Activated naive CD4-positive, alpha-beta T cell treated with anti-CD3 and anti-CD28 coated beads for 36 hours (primary cell): ENCODE measurements at places on chromosomes 7 and 10.

- no peak for DNase-seq
Measured at GRCh38 chr7:37212556-37212955, 236.1 kb downstream of the ELMO1 start.

DNA sequence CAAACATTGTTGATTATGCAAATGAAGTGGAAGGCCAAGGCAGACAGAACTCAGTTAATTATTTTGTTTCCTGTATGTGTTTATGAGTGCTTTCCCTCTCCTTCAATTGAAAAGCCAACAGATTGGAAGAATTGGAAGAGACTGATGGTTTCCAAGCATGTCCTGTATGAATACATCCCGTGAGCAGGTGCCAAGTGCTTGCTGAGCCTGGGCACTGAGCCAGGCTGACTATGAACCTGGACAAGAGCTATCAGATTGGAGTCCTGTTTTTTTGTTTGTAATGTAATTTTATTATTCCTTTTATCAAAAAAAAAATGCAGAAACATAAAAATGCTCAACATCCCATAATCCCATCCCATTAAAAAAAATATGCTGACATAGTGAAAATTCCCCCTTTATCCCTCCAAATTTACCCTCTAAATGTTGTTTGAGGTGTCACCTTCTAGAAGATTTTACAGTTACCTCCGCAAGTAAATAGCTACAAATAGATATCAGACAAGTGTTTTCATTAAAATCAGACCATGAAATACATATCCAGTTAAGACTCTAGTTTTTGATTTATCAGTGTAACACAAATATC is 449.5 kb downstream of the GRID1 start:
- DNase-seq = no peak

- DNase-seq = no peak
Measured at GRCh38 chr10:89532476-89532875, 2.9 kb downstream of the SLC16A12 start.

GRCh38 chr7:82430500-82431465 is 12.8 kb downstream of the CACNA2D1 start:
- DNase-seq = no peak

- DNase-seq = no peak
Measured at GRCh38 chr7:157486007-157486755, 149.4 kb downstream of the DNAJB6 start.

DNA sequence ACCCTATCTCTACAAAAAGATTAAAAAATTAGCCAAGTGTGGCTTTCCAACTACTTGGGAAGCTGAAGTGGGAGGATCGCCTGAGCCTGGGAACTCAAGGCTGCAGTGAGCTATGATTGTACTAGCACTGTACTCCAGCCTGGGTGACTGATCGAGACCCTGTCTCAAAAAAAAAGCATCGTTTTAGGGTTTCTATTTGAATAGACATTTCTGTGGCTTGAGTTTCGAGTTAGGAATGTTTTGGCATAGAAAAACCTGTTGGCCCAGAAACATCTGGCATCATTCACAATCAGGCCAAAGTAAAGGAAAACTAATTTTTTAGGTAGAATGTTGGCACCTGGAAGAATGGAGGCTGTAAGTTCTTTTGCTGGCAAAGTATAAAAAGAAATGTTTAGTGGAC is 72.4 kb downstream of the AUTS2 start:
- no peak for DNase-seq

GRCh38 chr7:126637538-126637937 is 615.2 kb downstream of the GRM8 start:
- DNase-seq = no peak

- no peak for DNase-seq
Measured at GRCh38 chr7:95694334-95694733, 78.0 kb upstream of the DYNC1I1 start.

DNA sequence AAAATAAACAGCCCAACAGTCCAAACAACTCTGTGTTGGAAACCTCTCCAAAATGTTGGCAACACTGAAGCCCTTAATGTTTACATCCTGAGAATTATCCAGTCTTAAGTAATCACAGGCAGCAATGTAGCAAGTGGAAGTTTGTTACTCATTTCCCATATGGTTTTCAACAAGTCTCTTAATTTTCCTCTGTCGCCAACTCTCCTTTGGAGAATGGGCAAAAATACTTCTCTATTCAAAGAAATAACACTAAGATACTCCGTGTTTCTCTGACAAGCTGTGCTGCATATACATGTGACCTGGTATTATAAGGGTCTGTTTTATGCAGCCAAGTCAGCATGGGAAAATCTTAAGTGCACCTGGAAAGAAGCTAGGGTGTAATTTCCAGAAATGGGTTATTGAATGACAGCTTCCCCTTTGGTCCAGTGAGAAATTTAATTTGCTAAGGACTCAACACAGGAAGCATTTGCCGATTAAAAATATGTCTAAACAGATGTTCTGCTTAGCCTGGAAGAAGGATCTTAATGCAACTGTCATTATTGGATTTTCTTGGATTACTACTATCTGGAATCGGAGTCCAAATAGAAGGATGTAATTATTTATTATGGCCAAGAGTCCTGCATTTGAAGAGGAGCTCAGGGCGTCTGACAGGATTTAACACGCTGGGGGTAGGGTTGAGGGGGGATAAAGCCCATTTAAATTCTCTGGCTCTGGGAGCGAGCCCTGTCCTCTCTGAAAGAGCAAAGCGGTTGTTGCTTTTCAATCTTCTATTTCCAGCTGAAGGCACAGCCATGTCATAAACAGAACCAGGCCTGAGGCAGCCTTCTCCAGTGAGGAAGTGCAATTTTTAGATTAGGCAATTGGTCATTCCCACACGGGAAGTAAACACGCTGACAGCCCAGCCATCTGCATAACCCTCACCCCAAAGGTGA is 73.1 kb downstream of the TLL2 start:
- DNase-seq = no peak

DNA sequence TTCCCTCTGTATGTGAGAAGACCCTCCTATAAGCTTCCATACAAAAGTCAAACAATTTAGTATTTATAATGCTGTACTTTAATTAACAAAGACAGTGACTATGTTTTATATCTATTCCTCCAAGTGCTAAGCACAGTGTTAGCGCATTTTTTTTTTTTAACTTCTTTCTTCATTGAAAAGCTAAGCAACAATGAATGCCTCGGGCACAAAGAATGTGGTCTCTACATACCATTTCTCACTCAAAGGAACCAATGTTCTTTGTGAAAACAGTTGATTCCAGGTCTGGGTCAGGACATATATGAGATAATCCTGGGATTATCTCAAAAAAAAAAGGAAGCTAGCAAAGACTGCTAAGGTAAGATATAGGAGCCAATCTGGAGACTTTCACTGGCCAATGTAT is 26.2 kb upstream of the REEP3 start:
- DNase-seq = no peak

GRCh38 chr10:25696013-25696708 is 237.9 kb upstream of the MYO3A start:
- DNase-seq = no peak

DNA sequence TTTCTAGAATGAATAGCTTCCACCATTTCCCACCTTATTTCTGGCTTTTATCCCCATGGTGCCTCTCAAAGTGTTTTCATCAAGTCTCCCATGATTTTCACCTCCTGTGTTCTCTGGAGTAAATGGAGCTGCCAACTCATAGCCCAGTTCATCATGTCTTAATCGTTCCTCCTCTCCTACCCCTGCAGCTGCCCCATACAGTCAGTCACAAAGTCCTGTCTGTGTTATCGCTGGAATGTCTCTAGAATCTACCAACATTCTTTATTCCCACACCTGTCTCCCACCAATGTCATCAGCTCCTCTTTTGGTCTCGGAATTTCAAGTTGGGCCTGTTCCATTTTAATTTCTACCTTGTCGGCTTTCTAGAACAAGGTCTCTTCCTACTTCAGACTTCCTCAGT is 178.9 kb downstream of the MLLT10 start:
- no peak for DNase-seq

GRCh38 chr7:131878777-131879176 is 322.3 kb upstream of the PODXL start:
- no peak for DNase-seq

DNA sequence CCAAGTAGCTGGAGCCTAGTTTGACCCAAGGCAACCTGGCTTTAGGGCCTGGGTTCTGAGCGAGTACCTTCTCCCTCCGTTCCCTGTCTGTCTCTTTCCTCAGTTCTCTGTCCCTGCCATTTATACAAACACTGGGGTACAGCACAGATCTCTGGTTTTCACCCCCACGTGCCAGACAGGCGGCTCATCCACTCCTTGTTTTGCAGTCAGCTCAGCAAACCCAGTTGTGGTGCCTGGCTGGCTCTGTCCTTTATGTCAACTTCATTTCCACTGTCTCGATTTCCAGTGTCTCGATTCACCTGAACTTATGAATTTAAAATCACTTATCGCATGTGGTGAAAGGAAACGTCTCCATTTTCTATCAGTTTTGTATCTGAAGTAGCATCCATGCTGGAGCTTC is 230.8 kb downstream of the FRMD4A start:
- DNase-seq = no peak

- DNase-seq = no peak
Measured at GRCh38 chr7:135328053-135328452, 94.4 kb downstream of the STRA8 start.

GRCh38 chr7:156172638-156173037 is 360.4 kb upstream of the SHH start:
- no peak for DNase-seq

GRCh38 chr10:55410415-55410885 is 609.4 kb upstream of the PCDH15 start:
- no peak for DNase-seq

DNA sequence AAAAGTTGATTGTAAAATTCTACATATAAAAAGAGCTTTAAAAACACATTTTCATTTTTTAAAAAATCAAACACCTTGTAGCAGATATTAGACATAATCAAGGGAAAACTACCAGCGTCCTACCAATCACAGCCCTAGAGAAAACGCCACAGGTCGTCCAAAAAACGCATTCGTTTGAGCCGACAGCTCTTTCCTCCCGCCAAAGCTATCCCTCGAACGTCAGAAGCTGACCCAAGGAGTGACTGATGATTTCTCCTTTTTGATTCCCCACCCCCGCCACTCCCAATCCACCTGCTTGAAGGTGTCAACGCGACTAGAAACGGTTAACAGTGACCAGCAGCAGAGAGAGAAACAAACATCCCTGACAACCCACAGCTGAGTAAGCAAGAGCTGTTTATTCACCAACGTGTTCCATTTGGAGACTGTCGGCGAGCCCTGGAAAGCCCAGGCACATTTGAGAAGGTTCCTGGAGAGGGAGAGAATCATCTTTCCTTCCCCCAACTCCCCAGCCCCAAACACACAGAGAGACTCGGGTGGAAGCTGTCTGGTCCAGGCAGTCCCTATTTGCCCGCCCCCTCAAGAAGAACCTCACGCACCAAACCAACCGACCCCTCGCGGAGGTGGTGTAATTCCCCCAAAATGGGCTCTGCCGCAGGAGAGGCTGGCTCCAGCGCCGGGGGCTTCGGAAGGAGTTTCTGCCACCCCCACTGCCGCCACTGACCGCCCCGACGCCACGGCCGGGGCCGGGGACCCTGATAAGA is 622 bp downstream of the CPEB3 start:
- peak; percentile 26 for DNase-seq

DNA sequence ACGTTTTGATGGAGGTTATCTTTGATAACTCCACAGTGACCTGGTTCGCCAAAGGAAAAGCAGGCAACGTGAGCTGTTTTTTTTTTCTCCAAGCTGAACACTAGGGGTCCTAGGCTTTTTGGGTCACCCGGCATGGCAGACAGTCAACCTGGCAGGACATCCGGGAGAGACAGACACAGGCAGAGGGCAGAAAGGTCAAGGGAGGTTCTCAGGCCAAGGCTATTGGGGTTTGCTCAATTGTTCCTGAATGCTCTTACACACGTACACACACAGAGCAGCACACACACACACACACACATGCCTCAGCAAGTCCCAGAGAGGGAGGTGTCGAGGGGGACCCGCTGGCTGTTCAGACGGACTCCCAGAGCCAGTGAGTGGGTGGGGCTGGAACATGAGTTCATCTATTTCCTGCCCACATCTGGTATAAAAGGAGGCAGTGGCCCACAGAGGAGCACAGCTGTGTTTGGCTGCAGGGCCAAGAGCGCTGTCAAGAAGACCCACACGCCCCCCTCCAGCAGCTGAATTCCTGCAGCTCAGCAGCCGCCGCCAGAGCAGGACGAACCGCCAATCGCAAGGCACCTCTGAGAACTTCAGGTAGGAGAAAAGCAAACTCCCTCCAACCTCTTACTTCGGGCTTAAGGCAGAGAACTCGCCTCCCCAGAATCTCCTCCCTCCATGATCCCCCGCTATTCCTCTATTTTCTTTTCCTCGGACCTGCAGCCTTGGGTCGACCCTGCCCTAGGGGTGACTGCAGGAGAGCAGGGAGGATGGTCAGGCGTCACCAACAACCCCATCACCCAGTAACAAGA is at the start of gene SERPINE1:
Gene SERPINE1, plus strand, starts transcription at position 454 of the 809 bp plus-strand sequence. CDS start 1,290 bp downstream, outside the sequence.
- peak; percentile 61 for DNase-seq

- DNase-seq = no peak
Measured at GRCh38 chr10:118753331-118754228, 1.2 kb downstream of the CACUL1 start.

GRCh38 chr10:112912410-112912928 is 37.6 kb upstream of the TCF7L2 start:
- DNase-seq = no peak

GRCh38 chr7:98802781-98803110 is 67.1 kb downstream of the TMEM130 start:
- DNase-seq = no peak

- peak; percentile 58 for DNase-seq
Measured at GRCh38 chr10:101221549-101221948, 7.7 kb downstream of the LBX1 start.

- DNase-seq = no peak
Measured at GRCh38 chr10:121043124-121043849, 192.1 kb downstream of the WDR11 start.

GRCh38 chr10:17222329-17222728 is 5.7 kb upstream of the VIM start:
- no peak for DNase-seq

DNA sequence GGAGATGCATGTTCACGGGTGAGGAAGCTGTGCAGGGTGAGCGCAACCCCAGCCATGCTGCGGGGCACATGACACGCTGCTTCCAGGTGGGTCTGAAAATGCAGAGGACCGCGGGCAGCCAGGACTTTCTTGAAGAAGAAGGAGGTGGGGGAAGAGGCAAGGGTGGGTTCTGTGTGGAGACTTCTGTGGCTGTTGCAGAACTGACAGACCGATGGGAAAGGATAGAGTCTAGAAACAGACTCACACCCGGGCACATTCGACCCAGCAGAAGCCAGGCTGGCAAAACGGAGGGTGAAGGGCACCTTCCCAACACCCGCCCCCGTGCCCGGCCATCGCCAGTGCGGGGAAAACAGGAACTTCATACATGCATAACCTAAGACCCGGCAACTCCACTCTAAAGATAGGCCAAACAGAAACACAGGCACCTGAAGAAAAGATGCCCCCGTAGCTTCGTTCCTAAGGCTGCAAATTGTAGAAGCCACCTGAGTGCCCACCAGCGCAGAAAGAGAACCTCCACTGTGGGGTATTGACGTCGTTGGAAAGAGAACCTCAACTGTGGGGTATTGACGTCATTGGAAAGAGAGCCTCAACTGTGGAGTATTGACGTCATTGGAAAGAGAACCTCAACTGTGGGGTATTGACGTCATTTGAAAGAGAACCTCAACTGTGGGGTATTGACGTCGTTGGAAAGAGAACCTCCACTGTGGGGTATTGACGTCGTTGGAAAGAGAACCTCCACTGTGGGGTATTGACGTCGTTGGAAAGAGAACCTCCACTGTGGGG is 4.8 kb upstream of the KNDC1 start:
- no peak for DNase-seq

- DNase-seq = no peak
Measured at GRCh38 chr10:36362257-36362656, 720.2 kb upstream of the FZD8 start.
